PC-9 (cell line): ENCODE measurements at places on chromosomes 2 and 18.

GRCh38 chr2:122007126-122007525 is 251.7 kb downstream of the TSN start:
- DNase-seq, result no peak

DNA sequence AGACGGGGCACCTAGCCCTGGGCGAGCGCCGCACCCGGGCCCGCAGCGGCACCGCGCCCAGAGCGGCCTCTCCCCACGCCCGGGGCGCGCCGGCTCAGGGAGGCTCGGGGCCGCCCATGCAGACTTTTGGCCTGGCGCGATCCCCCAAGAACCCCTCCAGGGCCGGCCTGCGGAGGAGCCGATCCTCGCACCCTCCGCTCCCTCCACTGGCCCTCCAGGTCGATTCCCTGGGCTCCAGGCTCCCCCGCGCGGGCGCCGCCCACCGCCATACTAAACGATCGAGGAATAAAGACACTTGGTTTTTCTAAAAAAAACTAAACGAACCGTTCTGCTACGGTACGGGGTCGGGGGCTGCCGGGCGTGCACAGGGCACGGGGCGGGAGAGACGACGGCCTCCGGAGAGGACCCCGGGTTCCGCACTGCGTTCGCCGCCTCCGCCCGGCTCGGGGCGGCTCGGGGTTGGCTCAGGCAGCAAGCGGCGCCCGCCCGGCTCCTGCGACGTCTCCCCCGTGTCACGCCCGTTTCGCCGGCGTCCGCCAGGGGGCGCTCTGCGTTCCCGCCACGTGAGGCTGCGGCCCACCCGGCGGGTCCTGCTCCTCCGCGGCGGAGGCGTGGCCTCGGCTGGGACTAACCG is 365 bp upstream of the KHK start:
- DNase-seq, result peak; percentile 97

- no peak for DNase-seq
Measured at GRCh38 chr2:36569267-36569856, 28.6 kb downstream of the FEZ2 start.

DNA sequence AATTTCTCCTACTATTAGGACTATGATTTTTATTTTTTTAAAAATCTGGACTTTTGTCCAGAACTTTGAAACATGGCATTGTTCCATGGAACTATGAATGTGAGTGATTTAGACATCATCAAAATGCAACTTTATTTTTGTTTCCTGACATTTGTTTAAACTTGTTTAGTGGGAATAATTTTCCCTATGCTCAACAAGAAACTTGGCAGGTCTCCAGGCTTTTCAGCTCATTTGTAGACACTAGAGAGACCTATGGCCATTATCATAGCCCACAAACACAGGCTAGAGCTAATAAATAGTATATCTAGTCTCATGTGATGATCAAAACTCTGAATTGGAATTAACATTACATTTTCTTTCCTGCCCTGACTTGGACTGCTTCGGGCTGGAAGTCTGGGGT is 145.1 kb upstream of the CELF4 start:
- DNase-seq, result no peak

DNA sequence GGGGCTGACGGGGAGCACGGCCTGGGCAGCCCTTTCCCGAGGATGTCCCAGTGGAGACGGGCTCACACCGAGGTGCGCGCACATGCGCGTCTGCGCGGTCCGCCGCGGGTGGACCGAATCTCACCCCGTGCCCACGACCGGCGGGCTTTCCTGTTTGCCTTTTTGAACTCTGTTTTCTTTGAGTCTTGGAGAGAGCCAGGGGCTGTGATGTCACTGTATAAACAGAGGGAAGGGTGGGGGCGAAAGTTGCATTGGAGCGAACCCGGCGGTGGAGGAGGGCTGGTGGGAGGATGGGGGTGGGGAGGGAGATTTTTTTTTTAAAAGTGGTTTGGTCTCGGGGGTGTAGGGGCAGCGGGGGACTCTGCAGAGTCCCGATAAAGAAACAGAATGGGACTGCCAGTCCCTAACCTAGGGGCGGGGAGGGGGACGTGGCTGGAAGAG is 141.2 kb upstream of the CTAGE1 start:
- DNase-seq, result peak; percentile 46

- no peak for DNase-seq
Measured at GRCh38 chr2:222281506-222281905, 17.3 kb downstream of the PAX3 start.

DNA sequence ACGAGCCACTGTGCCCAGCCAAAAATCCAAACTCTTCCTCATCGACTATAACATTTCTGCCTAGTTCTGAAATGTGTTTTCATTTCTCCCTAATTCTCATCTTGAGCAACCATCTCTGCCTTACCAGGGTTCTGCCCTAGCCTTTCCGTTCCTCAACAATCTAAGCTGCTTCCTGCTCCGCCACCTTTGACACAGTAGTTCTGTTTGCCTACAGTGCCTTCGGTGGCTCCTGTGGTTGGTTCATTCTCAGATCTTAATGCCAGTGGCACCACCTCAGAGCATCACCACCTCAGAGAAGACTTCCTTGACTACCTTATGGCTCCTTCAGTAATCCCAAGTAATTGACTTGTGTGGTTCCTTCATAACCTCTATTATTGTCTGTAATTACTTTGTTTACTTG is 3.8 kb downstream of the SOCS6 start:
- DNase-seq, result no peak

DNA sequence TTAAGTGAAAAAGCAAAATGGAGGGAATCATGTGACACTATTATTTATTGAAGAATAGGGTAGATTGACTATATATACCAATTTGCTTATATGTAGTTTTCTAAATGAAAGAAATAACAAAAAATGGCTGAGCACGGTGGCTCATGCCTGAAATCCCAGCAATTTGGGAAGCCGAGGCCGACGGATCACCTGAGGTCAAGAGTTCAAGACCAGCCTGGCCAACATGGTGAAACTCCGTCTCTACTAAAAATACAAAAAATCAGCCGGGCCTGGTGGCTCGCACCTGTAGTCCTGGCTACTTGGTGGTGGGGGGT is 59.3 kb upstream of the MYCN start:
- DNase-seq, result no peak

GRCh38 chr2:5877360-5877759 is 185.2 kb downstream of the SOX11 start:
- DNase-seq, result no peak

DNA sequence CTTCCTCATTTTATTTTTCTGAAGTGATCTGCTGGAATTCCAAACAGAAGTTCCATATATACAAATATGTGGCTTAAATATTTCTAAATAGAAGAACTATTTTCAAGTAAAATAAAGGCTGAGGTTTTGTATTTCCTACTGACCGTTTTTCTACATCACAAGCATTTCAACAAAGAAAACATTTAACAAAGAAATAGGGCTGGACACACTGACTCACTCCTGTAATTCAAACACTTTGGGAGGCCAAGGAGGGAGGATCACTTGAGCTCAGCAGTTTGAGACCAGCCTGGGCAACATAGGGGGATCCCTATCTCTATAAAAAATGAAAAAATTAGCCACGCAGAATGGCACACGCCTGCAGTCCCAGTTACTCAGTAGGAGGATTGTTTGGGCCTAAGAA is 44.6 kb downstream of the TANK start:
- no peak for DNase-seq
